ENCODE measurements at places on chromosomes 7 and 10.

DNA sequence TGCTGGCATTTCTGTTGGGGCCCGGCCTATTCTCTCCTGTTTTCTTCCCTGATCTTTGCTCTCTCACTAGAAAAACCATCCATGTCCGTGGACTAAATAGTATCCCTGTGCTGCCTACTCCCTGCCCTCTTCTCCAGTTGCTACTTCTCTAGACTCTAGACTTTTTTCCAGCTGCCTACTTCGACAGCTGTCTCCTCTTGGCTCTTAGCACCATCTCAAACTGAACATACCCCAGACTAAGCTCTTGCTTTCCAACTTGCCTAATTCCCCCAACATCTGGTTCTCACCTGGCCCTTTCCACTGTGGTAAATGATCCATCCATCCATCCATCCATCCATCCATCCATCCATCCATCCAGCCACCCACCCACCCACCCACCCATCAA is 19.5 kb downstream of the ADCYAP1R1 start:
- no peak for DNase-seq

- no peak for DNase-seq
These were observed 45.5 kb upstream of the SLC29A4 start for GRCh38 chr7:5237286-5237685.

- no peak for DNase-seq
These were observed 102.6 kb downstream of the RGS10 start for GRCh38 chr10:119439922-119440321.

DNA sequence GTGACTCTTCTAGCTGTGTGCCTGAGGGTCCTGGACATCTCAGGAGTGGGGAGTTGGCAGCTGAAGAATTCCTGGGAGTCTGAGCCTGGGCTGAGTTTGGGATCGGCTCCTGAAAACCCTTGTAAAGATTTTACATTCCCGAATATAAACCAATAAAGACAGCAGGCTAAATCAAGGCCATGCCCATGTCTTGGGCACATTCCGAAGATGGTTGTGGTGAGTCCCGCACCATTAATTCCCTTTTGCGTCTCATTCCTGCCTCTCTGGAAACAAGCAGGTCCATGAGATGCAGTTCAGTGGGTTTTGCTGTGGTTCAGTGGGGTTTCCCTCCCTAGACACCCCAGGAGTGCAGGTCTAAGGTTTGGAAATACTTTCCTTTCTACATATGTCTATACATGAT is 90.9 kb downstream of the COL26A1 start:
- no peak for DNase-seq
